ENCODE measurements at places on chromosomes 5 and 9. TPM values are rescaled to one million over a fixed set of nuclear protein-coding genes. Genes with fewer than 3 reads are reported as not detected.

DND1 gene
- 0.74 TPM for total RNA-seq

CLK4 gene
- 31.5 TPM for total RNA-seq

SPATA31C1 gene
- not detected for total RNA-seq

NTRK2 gene
- 151 TPM for total RNA-seq

PCDHB13 gene
- total RNA-seq, result 10.6 TPM

IL13 gene
- total RNA-seq, result not detected

SNCAIP gene
- 41.1 TPM for total RNA-seq

C6 gene
- not detected for total RNA-seq

CXCL14 gene
- total RNA-seq, result 9.3 TPM

FAM200C gene
- 21.1 TPM for total RNA-seq

PTPN3 gene
- 4.4 TPM for total RNA-seq

IFNA13 gene
- not detected for total RNA-seq

OXCT1 gene
- total RNA-seq, result 52.9 TPM

ARSI gene
- total RNA-seq, result 0.25 TPM

DRD1 gene
- 4.7 TPM for total RNA-seq

PCDHB3 gene
- total RNA-seq, result 9.8 TPM

SLCO6A1 gene
- total RNA-seq, result 0.25 TPM

IL7R gene
- 0.98 TPM for total RNA-seq
